ENCODE measurements at places on chromosomes 2 and 18.

DNA sequence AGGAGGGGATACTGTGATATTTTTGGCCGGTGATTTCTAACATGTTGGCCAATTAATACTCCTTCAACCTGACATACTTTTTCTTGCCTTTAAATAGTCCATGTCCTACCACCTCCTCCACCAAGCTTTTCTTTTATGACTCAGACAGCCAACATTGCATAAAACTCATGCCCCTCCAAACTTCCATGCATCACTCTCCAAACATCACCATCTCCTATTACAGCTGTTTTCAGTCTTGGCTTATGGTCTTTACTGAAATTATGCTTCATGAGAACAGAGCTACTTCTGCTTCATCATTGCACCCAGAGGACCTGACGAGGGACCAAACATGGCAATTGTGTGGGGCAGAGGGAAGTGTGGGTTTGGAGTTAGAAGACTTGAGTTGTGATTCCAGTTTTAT is 305.4 kb downstream of the LPIN1 start:
- DNase-seq = no peak
- peaks cover 11% of the 10 kb centered on the region for H3K27me3 ChIP-seq
- H3K4me3 ChIP-seq = no peak overlapping the region
- no peaks in the 10 kb centered on the region for H3K4me1 ChIP-seq

- H3K27me3 ChIP-seq = peaks cover 7% of the 10 kb centered on the region
- H3K36me3 ChIP-seq = no peaks in the 10 kb centered on the region
- peaks cover 13% of the 10 kb centered on the region for H3K4me1 ChIP-seq
- DNase-seq = no peak
Measured at GRCh38 chr2:23679044-23679443, 247.9 kb downstream of the ATAD2B start.

DNA sequence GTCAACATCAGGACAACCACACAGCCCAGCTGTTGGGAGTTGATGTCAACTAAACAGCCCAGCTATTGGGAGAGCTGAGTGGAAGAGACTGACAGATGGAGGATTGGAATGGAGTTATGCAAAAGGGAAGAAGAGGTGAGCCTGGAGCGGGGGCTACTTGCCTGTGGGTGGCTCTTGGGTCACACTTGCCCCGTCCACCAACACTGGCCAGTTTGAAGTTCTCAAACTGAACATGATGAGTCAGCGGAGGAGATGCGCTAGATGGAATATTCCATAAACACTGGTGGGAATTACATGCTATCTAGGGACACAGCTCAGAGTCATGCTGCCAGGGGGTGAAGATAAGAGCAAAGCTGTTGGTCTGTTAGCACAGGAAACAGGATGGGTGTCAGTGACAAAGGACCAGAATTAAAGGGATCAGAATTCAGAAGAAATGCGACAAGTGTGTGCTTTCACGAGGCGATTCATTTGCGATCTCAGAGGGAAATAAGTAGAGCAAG is 33.2 kb upstream of the AGAP1 start:
- DNase-seq = no peak
- no peak overlapping the region for H3K4me3 ChIP-seq
- no peak overlapping the region for H3K27ac ChIP-seq
- peaks cover 19% of the 10 kb centered on the region for H3K27me3 ChIP-seq

- no peaks in the 10 kb centered on the region for H3K36me3 ChIP-seq
- no peak overlapping the region for H3K27ac ChIP-seq
- peaks cover 5% of the 10 kb centered on the region for H3K27me3 ChIP-seq
- no peak overlapping the region for H3K4me3 ChIP-seq
- DNase-seq = no peak
Measured at GRCh38 chr2:122859260-122859659, 1103.8 kb downstream of the TSN start.

DNA sequence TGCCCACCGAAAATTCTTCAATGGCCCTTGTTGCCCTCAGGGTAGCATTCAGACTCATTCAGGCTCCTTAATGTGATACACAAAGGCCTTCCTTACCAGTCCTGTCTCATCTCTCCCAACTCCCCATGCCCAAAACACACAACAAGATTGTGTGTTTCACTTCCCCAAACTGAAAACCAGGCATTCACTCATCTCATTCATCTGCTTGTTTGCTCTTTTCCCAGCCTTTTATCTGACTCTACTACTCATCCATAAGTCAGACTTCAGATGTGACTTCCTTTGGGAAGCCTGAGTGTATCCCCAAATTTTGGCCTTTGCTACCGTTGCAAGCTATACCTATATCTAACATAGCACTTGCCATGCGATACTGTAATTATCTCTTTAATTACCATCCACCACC is 9.7 kb upstream of the SLC39A10 start:
- no peaks in the 10 kb centered on the region for H3K36me3 ChIP-seq
- no peak overlapping the region for H3K4me3 ChIP-seq
- no peak overlapping the region for H3K27ac ChIP-seq
- no peaks in the 10 kb centered on the region for H3K4me1 ChIP-seq
- H3K27me3 ChIP-seq = peaks cover 6% of the 10 kb centered on the region

DNA sequence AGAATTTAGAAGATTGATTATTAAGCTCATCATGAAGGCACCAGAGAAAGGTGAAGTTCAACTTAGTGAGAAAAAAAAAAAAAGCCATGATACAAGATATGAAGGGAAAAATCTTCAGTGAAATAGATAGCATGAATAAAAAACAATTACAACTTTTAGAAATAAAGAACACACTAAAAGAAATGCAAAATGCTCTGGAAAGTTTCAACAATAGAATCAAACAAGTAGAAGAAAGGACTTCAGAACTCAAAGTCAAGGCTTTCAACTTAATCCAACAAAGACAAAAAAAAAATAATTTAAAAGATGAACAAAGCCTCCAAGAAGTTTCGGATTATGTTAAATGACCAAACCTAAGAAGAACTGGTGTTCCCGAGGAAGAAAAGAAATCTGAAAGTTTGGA is 105.5 kb downstream of the GRB14 start:
- peaks cover 3% of the 10 kb centered on the region for H3K27me3 ChIP-seq
- H3K27ac ChIP-seq = no peak overlapping the region
- H3K4me3 ChIP-seq = no peak overlapping the region
- no peak for DNase-seq
- no peaks in the 10 kb centered on the region for H3K4me1 ChIP-seq
- peaks cover 25% of the 10 kb centered on the region for H3K36me3 ChIP-seq

DNA sequence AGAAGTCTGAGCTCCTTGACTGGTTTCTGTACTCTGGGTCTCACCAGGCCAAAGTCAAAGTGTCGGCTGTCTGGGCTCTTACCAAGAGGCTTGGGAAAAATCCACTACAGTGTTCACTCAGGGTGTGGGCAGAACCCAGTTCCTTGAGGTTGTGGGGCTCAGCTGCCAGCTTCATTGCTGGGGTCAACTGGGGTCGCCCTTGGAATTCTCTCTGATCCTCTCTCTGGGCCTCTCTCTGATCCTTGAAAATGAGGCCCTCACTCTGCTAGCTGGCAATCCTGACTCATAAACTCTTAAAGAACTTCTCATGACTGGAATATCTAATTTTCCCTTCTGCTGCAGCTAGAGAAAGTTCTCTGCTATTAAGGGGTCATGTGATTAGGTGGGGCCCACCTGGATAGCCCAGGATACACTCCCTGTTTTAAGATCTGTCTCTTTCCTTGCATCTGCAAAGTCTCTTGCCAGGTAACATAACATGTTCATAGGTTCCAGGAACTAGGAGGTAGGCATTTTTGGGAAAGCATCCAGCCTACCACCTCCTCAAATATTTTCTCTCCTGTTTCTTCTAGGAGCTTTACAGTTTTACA is 66.3 kb downstream of the SP110 start:
- H3K36me3 ChIP-seq = peaks cover 9% of the 10 kb centered on the region
- peaks cover 25% of the 10 kb centered on the region for H3K4me1 ChIP-seq
- H3K27me3 ChIP-seq = peaks cover 7% of the 10 kb centered on the region
- H3K4me3 ChIP-seq = no peak overlapping the region

- peaks cover 41% of the 10 kb centered on the region for H3K4me1 ChIP-seq
- H3K27me3 ChIP-seq = peaks cover 87% of the 10 kb centered on the region
- no peak for DNase-seq
- H3K27ac ChIP-seq = no peak overlapping the region
Measured at GRCh38 chr18:37535968-37536367, 29.6 kb downstream of the CELF4 start.

GRCh38 chr2:60361498-60361897 is 192.0 kb downstream of the BCL11A start:
- H3K27me3 ChIP-seq = peaks cover 11% of the 10 kb centered on the region
- no peaks in the 10 kb centered on the region for H3K36me3 ChIP-seq
- H3K4me3 ChIP-seq = no peak overlapping the region
- peaks cover 56% of the 10 kb centered on the region for H3K4me1 ChIP-seq

- peaks cover 40% of the 10 kb centered on the region for H3K36me3 ChIP-seq
- no peak overlapping the region for H3K27ac ChIP-seq
- peaks cover 54% of the 10 kb centered on the region for H3K4me1 ChIP-seq
- DNase-seq = no peak
- H3K27me3 ChIP-seq = no peaks in the 10 kb centered on the region
Measured at GRCh38 chr2:69018678-69019095, 5.7 kb downstream of the ANTXR1 start.

DNA sequence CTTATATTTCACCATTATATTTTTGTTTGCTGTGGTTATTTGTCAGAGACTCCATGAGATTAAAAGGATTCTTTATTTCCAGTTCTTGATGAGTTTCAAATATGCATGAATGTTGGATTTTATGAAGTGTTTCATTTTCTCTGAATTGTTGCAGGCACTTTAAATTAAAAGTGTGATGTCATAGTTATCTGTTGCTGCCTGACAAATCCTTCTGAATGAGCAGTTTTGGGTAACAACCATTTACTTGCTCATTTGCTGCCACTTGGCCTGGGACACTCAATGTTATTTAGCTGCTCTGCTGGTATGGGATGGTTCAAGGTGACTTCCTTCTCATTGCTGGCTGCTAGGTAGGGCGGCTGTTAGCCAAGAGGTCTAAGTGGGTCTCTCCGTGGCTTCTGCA is 173.5 kb downstream of the LPIN1 start:
- peaks cover 10% of the 10 kb centered on the region for H3K27me3 ChIP-seq
- peaks cover 19% of the 10 kb centered on the region for H3K4me1 ChIP-seq
- no peaks in the 10 kb centered on the region for H3K36me3 ChIP-seq

DNA sequence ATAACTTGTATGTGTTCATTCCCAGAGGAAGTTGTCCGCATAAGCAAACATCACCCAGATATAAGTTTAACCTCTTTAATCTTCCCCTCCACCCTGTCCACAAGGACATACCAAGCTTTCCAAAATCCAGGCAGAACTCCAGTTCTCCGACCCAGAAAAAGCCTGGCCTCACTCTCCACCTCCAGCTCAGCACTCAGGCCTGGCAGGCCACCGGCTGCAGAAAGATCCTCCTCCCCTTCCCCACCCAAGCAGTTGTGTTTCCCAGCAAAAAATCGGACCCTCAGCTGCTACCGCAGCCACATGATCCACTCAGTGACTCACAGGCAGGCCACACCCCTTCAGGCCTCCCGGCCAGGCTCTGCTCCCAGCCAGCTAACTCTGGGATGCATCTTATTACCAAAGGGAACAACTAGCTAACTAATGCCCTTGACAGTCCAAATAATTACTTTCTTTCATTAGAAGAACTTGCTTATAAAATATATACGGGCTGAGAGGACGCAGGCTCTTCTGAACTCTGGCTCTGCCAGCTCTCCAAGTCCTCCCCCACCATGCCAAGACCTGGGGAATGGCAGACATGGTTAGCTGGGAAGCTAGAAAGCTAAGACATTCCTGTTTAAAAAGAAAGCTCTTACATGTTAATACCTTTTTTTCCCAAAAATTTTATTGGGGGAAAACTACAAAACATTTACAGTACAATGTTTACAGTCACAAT is 4.5 kb downstream of the ZFP36L2 start:
- peak overlapping the region; percentile 99 for H3K27ac ChIP-seq
- peaks cover 70% of the 10 kb centered on the region for H3K4me1 ChIP-seq
- no peaks in the 10 kb centered on the region for H3K27me3 ChIP-seq

DNA sequence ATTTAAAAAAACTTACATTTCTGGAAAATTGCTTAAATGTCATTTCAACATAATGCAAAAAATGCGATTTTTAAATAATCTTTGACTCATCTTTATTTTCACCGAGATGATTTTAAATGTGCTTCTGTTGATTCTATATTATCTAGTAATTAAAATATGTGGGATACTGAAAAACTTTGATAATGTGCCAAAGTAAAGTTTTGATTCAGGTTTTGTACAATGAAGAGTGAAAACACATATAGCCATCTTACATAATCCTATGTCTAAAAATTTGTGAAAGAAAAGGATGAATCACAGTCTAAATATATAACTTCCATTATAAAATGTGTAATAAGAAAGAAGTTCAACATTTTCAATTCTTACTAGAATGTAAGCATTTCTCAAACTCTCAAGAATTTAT is 204.3 kb upstream of the ZC3H15 start:
- no peak overlapping the region for H3K27ac ChIP-seq
- no peak overlapping the region for H3K4me3 ChIP-seq
- H3K36me3 ChIP-seq = no peaks in the 10 kb centered on the region
- H3K27me3 ChIP-seq = peaks cover 3% of the 10 kb centered on the region

GRCh38 chr2:66439812-66440542 is 5.1 kb downstream of the MEIS1 start:
- H3K27ac ChIP-seq = peak overlapping the region; percentile 99
- peaks cover 4% of the 10 kb centered on the region for H3K27me3 ChIP-seq
- peak; percentile 18 for DNase-seq
- H3K4me1 ChIP-seq = peaks cover 56% of the 10 kb centered on the region

GRCh38 chr2:226020956-226021355 is 621.4 kb downstream of the NYAP2 start:
- H3K4me3 ChIP-seq = no peak overlapping the region
- peaks cover 6% of the 10 kb centered on the region for H3K36me3 ChIP-seq
- H3K4me1 ChIP-seq = no peaks in the 10 kb centered on the region
- no peaks in the 10 kb centered on the region for H3K27me3 ChIP-seq
- no peak overlapping the region for H3K27ac ChIP-seq
- DNase-seq = no peak

- H3K36me3 ChIP-seq = no peaks in the 10 kb centered on the region
- no peak for DNase-seq
- no peak overlapping the region for H3K27ac ChIP-seq
- H3K27me3 ChIP-seq = peaks cover 6% of the 10 kb centered on the region
- H3K4me1 ChIP-seq = peaks cover 39% of the 10 kb centered on the region
Measured at GRCh38 chr2:8154270-8154669, 527.6 kb upstream of the ID2 start.

- H3K4me3 ChIP-seq = no peak overlapping the region
- no peaks in the 10 kb centered on the region for H3K36me3 ChIP-seq
- peaks cover 37% of the 10 kb centered on the region for H3K4me1 ChIP-seq
Measured at GRCh38 chr2:202158796-202159195, 79.6 kb downstream of the SUMO1 start.

GRCh38 chr18:9038277-9038871 is 64.1 kb upstream of the NDUFV2 start:
- no peak for DNase-seq
- no peaks in the 10 kb centered on the region for H3K36me3 ChIP-seq
- peaks cover 7% of the 10 kb centered on the region for H3K27me3 ChIP-seq

- no peak overlapping the region for H3K27ac ChIP-seq
- no peaks in the 10 kb centered on the region for H3K36me3 ChIP-seq
- no peak overlapping the region for H3K4me3 ChIP-seq
- peaks cover 4% of the 10 kb centered on the region for H3K27me3 ChIP-seq
Measured at GRCh38 chr2:27164960-27165763, 16.4 kb downstream of the TCF23 start.

- DNase-seq = peak; percentile 98
- peaks cover 4% of the 10 kb centered on the region for H3K36me3 ChIP-seq
- peaks cover 14% of the 10 kb centered on the region for H3K4me1 ChIP-seq
- H3K27me3 ChIP-seq = peaks cover 57% of the 10 kb centered on the region
- H3K27ac ChIP-seq = no peak within 1 kb of the TSS
- peak within 1 kb of the TSS; percentile 85 for H3K4me3 ChIP-seq
Measured at GRCh38 chr2:74653985-74654882, at the start of gene SEMA4F. Gene SEMA4F (plus strand): TSS chr2:74654247. CDS start chr2:74654377, 130 bp downstream.

- no peak overlapping the region for H3K27ac ChIP-seq
- H3K27me3 ChIP-seq = peaks cover 4% of the 10 kb centered on the region
- H3K4me3 ChIP-seq = no peak overlapping the region
- H3K4me1 ChIP-seq = no peaks in the 10 kb centered on the region
- H3K36me3 ChIP-seq = no peaks in the 10 kb centered on the region
- no peak for DNase-seq
Measured at GRCh38 chr2:113863144-113863543, 26.7 kb upstream of the ACTR3 start.
